ENCODE measurements at places on chromosomes 6 and 20.

DNA sequence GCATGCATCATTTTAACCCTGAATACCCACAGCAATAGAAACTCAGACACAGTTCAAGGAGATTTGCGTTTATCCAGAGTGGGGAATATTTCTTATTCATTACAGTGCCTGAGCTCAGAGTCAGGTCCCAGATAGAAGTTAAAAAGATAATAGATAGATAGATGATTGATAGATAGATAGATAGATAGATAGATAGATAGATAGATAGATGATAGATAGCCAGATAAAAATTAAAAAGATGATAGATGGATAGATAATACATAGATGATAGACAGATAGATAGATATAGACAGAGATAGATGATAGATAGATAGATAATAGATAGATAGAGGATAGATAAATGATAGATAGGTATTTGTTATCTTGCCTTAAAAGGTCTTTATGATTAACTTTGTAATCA lies 184.7 kb downstream of the MYLK4 start:
- no peak for DNase-seq

- peak; percentile 23 for DNase-seq
Observed at GRCh38 chr6:36546308-36546919, 865 bp downstream of the STK38 start.

- DNase-seq = no peak
Observed at GRCh38 chr6:33428966-33429749, 9.3 kb downstream of the SYNGAP1 start.

GRCh38 chr6:2497922-2498623 lies 252.6 kb downstream of the MYLK4 start:
- no peak for DNase-seq

DNA sequence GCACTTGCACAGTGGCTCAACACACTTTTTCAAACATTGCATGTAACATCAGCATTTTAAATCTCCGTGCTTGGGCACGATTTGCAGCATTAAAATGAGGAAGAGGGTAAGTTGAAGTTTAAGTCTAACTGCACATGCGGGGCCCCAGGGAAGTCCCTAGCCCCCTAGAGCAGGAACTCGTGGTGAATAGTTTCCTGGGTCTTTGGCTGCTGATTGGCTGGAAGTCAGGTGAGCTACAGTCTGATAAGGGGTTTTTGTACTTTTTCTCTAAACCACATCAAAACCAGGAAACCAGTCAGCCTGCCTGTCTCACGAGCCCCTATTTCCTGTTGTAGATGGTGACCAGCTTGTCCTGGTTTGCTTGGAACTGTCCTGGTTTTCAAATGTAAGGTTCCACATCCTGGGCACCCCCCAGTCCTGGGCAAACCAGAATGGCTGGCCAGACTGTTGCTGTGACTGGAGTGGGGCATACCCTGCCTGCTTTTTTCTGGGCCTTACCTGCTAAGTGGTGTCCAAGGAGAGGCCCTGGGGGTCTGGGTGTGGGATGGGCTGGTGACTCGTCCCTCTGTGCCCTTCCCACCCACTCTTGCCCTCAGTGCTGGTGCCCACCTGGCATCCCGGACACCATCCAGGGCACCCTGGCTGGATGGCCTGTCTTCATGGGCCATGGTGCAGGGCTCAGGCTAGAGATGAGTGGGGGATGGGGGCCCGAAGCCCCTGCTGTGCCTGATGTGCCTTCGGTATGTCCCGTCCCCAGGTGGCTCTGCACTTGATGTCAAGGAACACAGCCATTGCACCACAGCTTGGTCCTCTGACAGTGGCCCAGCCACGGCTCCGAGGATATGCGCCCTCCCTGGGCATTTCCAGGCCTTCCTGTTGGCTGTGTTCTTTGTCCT lies 31.8 kb downstream of the SUN5 start:
- peak; percentile 83 for DNase-seq

DNA sequence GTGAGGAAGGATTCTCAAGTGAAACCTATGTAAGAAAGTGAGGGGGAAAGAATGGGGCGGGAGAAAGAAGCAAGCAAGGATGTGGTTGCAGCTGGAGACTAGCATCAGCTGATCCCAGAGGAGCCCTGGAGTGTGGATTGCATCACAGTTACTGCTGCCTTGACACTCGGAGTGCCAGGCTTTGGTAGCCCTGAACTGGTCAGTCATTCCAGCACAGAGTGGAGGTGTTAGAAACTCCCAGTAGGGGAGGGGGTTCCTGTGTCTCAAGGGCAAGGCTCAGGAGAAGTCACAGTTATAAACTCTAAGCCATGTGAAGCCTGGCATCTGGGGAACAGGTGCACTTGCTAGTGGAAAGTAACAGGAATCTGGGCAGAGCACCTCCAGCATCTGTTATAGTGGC lies 23.5 kb downstream of the SNAP25 start:
- DNase-seq = no peak
